Activated naive CD4-positive, alpha-beta T cell treated with anti-CD3 and anti-CD28 coated beads, Interleukin-2, amount 50 U/mL, for 72 hours (primary cell): ENCODE measurements at places on chromosomes 7 and 10. TPM values are rescaled to one million over a fixed set of nuclear protein-coding genes. Genes with fewer than 3 reads are reported as not detected.
A peak's percentile ranks its signal among the peaks of the same experiment; 100 is the strongest.

DNA sequence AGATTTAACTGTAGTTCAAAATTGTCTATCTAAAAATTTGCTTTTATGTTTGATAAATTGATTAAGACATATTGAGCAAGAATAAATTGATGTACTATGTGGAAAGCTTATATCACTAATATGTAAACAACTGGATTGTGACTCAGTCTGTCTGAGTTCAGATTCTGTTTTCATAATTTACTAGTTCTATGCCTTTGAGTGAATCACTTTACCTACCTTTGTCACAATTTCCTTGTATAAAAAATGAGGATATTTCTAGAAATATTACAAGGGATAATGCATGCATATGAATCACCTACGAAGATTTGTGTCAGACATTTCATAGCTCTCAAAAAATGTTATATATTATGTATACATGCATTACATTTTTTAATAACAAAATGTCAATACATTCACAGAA, 245.1 kb upstream of the ZWINT start:
- no peak for DNase-seq

DNA sequence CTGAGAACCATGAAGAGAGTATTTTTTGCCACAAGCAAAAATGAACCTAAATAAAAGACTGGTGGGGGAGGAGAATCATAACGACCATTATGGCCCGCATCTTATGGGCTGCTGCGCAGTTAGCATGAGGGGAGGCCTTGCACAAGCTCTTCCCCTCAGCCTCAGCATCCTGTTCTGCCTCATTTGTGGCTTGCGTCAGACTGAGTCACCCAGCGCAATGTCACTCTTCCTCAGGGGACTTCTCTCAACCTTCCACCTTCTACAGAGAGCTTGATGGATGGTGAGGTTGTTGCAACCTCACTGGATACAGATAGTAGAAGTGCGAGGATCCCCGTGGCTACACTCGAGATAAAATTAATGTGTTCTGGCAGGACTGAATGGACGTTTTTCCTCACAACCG, 16.8 kb upstream of the GPR15LG start:
- peak; percentile 19 for DNase-seq

SLC35G1 gene
- 3.3 TPM for total RNA-seq

SEMA3D gene
- not detected for total RNA-seq

- no peak for DNase-seq
Measured at GRCh38 chr10:85857791-85858190, 508.8 kb downstream of the GRID1 start.

DNA sequence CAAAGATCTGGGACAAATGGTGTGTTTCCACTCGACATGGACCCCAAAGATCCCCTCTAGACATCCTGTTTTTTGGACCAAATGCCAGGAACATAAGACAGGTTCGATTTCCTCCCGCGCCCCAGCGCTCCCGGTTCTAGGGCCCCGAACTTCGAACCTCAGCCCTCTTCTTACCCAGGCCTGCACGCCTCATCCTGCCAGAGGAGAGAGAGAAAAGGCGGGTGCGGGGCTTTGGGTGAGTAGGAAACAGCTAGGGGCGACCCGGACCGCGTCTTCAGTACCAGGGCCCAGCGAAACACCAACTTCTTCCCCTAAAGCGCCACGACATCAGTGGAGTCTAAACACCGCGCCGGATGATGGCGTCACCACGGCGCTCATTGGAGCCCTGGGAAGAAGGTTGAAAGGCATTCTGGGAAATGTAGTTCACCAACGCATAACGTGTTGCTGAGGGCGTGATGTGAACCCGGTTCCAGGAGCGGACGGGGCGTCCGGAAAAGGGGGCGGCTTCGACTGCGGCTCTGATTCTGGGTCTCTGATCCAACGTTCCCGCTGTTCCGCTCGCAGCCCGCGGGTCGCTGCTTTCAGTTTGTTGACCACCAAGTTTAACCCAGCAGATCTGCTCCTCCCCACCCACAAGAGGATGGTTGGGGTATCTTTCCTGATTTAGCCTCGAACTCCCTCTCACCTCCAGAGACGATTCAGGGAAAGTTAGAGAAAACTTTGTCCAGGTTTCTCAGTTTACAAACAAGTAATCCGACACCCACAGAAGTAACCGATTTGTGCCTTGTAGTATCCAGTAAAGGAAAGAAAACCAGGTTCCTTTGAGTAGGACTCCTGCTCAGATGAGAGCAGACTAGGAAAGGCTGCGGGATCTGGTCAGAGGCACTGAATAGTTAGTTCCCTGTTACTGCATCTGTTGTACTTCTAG, at the start of gene BET1:
BET1 (minus strand) TSS at position 332 of the 928 bp plus-strand sequence; CDS start at position 193, 139 bp downstream.
- DNase-seq = peak; percentile 90

DNA sequence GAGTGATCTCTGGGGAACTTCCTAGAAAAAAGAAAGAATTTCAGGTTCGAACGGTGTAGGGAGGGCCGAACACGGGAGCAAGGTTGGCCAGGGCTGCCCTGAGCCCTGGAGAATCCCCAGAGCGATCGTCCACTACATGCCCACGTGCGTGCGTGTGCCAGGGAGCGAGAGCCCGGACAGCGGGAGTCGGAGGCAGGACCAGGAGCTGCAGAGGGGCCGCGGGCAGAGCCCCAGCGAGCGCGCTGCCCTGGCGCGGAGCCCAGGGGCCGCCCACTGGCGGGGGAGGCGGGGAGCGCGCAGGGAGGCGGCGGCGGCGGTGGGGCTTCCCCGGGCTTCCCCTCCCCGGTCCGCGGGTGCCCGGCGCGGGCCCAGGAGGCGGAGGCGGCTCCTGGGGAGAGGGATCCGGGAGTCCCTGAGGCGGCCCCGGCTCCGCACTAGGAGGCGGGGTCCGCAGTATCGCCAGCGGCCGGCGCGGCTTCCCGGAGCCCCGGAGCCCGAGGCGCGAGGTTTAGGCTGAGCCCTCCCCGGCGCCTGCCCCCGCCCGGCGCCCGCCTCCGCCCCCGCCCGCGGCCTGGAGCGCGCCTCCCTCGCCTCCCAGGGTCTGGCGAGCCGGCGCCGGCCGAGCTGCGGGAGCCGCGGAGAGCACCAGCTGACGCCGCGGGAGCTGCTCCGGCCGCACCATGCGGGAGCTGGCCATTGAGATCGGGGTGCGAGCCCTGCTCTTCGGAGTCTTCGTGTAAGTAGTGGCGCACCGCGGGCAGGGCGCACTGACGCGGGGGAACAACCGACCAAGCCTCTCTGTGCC, at the start of gene PLPP4:
PLPP4 (plus strand) TSS at position 602 of the 805 bp plus-strand sequence; CDS start at position 681, 79 bp downstream.
- DNase-seq = no peak

DNA sequence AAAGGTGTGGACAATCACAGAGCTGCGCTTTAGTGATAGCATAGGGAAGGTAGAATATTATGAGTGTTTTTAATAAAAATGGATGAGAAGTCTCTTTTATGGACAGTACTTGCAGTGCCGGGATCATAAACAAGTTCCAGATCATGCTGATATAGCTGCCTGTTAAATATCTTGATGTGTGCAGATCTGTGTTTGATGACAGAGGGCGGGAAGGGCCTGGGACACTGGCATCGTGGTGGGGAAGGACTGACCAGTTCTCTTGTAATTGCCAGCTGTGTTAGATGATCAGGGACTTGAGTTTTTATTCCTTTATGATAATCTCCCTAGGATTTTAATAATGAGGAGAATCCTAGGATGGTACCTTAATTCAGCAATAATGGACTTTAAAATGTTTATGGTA, 14.6 kb downstream of the SND1 start:
- no peak for DNase-seq

- DNase-seq = no peak
Measured at GRCh38 chr10:112189465-112189864, 5.9 kb upstream of the GPAM start.

DNA sequence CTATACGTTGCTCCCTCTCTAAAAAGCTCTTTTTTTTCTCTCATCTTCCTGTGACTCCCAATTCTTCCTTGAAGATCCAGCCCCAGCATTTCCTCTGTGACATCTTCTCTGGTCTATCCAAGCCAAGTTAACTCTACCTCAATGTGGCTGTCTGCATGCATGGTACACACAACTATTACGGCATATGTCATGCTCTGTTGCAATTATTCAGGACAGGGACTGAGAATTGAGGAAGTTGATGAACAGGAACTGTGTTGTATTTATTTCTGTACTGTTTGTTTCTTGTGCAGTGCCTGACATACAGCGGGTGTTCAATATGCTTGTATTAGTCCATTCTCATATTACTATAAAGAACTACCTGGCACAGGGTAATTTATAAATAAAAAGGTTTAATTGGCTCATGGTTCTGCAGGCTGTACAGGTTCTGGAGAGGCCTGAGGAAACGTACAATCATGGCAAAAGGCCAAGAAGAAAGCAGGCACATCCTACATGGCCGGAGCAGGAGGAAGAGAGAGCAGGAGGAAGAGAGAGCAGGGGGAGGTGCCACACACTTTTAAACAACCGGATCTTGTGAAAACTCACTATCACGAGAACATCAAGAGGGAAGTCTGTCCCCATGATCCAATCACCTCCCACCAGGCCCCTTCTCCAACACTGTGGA, 6.3 kb downstream of the TRPV5 start:
- no peak for DNase-seq

LLCFC1 gene
- not detected for total RNA-seq

GRCh38 chr10:110857265-110858171, 14.2 kb upstream of the PDCD4 start:
- no peak for DNase-seq

DNA sequence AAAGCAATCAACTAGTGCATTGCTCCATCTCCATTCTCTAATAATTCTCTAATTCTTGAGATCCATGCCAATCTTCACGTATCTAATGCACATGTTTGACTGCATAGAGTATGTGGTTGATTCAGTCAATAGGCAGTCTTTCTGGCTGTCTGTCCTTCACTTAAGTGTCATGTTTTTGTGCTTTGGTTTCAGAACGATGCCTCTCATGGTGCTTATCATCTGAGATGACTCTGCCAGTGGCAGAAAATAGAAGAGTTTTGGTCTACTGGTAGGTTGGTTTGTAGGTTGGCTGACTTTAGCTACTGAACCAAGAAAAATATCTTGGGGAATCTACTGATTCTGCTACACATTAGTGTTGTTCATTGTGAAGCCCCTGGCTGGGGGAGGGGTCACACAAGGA, 364.2 kb downstream of the SFMBT2 start:
- DNase-seq = no peak

- no peak for DNase-seq
Measured at GRCh38 chr7:103702454-103702853, 256.4 kb upstream of the SLC26A5 start.

TAS2R3 gene
- total RNA-seq = 1.8 TPM

PSD gene
- total RNA-seq = 8.7 TPM

CDNF gene
- 3.8 TPM for total RNA-seq

GRCh38 chr7:158422196-158422886, 165.3 kb downstream of the PTPRN2 start:
- no peak for DNase-seq

DNAJC12 gene
- 37.3 TPM for total RNA-seq

DNA sequence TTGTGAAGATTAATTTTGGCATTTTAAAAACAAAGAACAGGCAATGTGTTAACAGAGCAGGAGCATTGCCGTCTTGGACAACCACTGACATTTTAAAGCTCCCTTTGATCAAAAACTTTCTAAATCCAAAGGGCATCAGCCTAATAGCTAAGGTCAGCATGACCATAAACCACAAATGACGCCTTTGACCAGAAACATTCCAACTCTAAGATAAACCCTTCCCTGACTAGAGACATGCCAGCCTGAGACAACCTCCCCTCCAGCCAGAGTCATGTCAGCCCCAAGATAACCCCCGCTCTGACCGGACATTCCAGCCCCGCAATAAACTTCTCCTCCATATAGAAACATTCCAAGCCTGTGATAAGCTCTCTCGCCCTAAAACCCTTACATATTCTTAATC, 949.4 kb upstream of the POT1 start:
- DNase-seq = no peak

GPR141 gene
- not detected for total RNA-seq

MGAM2 gene
- total RNA-seq = not detected
